ENCODE measurements at places on chromosomes 1 and 21. TPM values are rescaled to one million over a fixed set of nuclear protein-coding genes. Genes with fewer than 3 reads are reported as not detected.

The EDN2 gene
- not detected for total RNA-seq

DNA sequence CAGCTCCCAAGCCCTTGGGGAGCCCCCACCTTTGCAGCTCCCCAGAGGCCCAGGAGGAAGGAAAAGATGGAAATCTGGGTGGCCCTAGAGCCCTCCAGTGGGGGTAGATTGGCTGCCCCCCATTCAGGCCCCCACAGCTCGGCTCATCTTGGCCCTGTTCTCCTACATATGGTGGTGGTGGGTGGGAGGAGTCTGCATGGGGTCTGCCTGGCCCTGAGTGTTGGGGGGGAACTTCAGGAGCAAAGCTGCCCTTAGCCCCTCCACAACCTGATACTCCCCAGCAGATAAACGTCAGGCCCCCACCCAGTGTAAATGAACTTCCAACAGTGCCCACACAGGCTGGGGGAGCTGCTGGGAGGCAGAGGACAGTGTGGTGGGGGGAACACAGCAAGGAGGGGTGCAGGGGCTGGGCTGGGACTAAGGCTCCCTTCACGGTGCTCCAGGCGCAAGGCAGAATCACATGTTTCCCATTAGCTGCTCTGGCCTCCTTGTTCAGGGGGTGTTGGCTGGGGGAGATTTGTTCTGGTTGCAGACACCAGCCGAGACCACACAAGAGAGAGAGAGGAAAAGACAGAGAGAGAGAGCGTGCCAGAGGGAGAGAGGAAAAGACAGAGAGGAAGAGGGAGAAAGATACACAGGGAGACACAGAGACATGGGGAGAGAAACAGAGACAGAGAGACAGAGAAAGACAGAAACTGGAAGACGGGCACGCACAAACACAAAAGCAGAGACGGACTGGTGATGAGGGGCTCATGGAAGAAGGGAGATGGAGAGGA is 42.6 kb downstream of the AHDC1 start:
- H3K27me3 ChIP-seq: no peaks in the 10 kb centered on the region
- peak overlapping the region; percentile 97 for H3K27ac ChIP-seq
- H3K4me1 ChIP-seq: peaks cover 90% of the 10 kb centered on the region
- peak overlapping the region; percentile 11 for H3K4me3 ChIP-seq
- H3K36me3 ChIP-seq: no peaks in the 10 kb centered on the region
- DNase-seq: peak; percentile 84

The KCNJ9 gene
- 0.27 TPM for total RNA-seq

- no peak overlapping the region for H3K4me3 ChIP-seq
- no peak for DNase-seq
- H3K36me3 ChIP-seq: no peaks in the 10 kb centered on the region
- no peaks in the 10 kb centered on the region for H3K4me1 ChIP-seq
- H3K27ac ChIP-seq: no peak overlapping the region
These were observed 198.7 kb downstream of the KCNJ6 start for GRCh38 chr21:37717534-37717933.

DNA sequence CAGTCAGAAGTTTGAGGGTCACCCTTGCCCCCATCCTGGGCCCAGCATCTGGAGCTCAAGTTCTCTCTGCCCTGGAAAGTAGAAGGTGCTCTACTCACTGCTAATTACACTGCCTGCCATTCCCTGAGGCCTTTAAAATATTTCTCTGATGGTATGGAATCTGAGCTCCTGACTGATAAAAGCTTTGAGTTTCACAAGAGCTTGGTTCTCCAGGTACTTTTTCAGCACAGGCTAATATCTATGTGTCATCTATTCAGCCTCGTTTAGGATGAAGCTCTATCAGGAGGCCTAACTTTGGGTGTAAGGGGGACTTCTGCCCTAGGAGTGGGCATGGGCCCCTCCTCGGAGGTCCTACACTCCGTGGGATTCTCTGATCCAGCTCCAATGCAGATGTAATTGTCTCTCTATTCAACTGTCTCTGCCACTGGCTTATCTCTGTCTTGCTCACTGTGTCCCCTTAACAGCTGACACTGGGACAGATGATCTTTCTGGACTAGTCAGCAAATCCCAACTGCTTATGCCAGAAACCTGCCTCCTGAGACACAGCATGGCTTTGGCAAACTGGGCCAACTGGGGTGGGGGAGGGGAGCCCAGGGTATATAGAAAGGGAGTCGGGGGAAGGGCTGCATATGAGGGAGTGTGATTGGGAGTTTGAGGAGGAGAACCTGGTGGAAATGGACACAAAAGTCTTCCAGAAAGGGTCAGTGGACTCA is 104.2 kb upstream of the GADD45A start:
- no peak for DNase-seq
- H3K27ac ChIP-seq: no peak overlapping the region
- H3K36me3 ChIP-seq: no peaks in the 10 kb centered on the region

DNA sequence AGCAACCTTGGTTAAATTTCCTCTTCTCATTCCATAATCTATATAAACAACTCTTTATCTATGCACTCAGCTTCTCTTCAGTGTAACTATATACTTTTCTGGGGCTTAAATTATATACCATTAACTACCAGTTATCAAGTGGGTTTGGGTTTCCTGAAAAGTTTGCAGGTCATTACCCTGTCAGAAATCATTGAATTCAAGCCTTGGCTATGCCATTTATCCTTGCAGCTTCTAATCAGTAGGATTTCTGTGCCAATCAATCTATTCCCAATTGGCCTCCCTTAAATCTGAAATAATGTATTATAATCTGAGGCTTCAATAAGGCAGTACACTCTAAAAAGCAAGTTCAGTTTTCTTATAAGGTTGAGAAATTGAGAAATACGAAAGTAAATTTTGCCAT is 466.5 kb downstream of the NCAM2 start:
- H3K4me3 ChIP-seq: no peak overlapping the region
- H3K36me3 ChIP-seq: no peaks in the 10 kb centered on the region
- no peak overlapping the region for H3K27ac ChIP-seq
- no peak for DNase-seq
- peaks cover 5% of the 10 kb centered on the region for H3K4me1 ChIP-seq

Data from sigmoid colon (tissue), 7 donors.